Skin of body (tissue), 3 donors: ENCODE measurements at places on chromosomes 1 and 21.

DNA sequence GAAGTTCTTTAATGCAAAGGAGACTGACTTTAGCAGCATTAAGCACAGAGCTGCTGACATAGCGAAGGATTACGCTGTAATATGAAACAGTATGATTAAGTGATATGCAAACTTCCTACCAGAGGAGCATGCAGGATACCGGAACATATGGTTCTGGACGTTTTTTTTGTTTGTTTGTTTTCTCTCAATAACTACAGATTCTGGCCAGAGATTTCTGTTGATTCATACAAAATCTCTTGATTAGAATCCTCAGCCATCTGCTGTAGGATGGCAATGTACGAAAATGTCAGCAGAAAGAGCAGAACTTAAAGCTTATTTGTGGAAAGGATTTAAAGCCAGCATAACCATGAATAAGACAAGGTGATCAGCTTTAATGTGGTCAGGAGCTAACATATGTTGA, 970.7 kb downstream of the KCNT2 start:
- DNase-seq = no peak

GRCh38 chr1:84031802-84032327, 32.9 kb upstream of the TTLL7 start:
- no peak for DNase-seq

GRCh38 chr1:184161071-184161698, 109.7 kb downstream of the TSEN15 start:
- DNase-seq = peak; percentile 14

DNA sequence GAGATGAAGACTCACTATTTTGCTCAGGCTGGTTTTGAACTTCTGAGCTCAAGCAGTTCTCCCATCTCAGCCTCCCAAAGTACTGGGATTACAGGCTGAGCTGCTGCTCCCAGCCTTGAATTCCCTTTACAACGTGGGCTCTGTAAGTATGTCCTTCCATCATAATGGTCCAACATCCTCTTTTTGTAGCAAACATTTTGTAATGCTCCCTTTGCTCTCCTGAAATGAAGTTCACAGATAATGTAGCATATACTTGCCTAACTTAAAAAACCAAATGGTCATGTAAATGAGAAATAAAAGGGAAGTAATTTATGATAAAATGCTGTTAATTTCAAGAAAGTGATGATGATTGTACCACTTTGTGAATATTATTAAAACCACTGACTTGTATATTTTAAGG, 30.5 kb upstream of the THEM4 start:
- no peak for DNase-seq

- no peak for DNase-seq
Observed at GRCh38 chr1:31259746-31260145, 20.1 kb upstream of the NKAIN1 start.

DNA sequence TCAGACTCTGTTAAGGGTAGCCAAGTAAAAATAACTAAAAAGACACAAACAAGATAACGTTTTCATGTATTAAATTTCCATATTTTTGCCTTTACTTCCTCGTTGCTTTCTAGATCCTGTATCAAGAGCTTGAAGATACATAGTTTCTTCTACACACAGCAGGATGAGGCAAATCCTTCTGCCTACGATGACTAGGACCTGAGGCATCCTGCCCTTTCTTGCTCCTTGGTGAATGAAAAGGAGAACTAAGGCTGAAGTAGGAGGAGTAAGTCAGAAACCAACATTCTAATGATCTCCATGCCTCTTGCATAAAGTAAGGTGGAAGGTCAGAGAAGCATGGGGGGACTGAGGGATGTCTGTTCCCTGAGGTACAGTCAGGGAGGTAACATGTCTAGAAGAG, 102.6 kb downstream of the GPATCH2 start:
- DNase-seq = no peak

DNA sequence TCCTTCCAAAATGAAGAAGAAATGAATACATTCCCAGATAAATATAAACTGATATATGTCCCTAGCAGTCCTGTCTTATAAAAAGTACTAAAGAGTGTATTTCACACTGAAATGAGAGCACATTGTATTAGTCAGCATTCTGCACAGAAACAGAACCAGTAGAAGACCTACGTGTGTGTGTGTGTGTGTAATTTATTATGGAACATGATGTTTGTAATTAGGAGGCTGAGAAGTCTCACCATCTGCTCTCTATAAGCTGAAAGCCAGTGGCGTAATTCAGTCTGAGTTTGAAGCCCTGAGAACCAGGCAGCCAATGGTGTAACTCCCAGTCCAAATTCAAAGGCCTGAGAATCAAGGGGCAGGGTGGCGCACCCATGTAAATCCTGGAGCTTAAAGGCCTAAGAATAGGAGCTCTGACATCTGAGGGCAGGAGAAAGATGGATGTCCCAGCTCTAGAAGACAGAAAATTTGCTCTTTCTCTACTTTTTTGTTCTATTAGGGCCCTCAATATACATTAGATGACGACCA, 146.5 kb upstream of the LYPLAL1 start:
- no peak for DNase-seq

GRCh38 chr1:5818755-5819154, 173.5 kb downstream of the NPHP4 start:
- DNase-seq = no peak

DNA sequence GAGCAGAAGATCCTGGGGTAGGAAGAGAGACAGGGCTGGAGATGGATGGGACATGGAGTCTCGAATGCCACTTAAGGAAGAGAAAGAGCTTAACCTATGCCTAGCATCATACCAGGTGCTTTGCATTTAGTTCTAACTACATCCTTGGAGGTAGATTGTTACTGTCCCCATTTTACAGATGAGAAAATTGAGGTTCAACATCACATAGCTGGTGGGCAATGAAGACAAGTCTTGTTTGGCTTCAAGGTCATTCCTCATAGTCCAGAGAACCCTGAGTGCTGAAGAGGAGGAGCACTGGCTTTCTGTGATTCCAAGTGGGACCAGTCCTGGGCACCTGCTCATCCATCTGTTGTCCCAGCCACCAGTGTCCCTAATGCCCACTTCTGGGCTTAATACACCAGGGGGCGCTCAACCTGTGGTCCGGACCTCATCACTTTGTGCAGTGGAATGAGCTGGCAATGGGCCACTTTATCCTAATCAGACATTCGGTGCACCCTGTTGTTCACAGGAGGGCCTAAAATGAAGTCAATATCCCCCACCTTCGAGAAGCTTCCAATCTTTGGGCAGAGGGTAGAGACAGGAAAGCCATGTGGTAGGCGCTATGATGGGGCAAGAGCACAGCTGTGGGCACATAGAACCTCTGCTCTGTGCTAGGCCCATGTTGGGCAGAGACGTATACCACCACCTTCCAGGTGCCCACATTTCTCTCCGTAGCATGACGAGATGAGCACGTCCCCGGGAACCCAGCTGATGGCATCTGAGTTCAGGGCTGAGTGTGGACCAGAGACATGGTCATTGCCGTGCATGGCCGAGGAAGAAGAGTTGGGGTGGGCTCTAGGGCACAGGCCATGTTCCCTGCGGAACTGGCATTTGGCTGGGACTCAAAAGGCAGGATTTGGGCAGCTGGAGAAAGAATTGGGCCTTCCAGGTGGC, 9.2 kb downstream of the RPS6KA1 start:
- DNase-seq = no peak

GRCh38 chr1:30683699-30684098, 39.7 kb downstream of the MATN1 start:
- no peak for DNase-seq

GRCh38 chr21:28671549-28672195, 321.0 kb downstream of the LTN1 start:
- DNase-seq = peak; percentile 43

DNA sequence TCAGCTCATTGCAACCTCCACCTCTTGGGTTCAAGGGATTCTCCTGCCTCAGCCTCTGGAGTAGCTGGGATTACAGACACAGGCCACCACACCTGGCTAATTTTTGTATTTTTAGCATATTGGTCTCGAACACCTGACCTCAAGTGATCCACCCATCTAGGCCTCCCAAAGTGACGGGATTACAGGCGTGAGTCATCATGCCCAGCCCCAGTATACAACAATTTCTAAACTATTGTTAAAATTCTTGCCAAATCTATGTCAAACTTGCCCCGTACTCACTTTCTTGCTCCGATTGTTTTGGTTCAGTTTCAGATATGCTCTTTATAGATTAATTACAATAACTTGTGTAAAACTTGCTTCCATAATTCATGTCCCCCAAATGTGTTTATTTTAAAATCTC, 4.1 kb downstream of the RGS18 start:
- no peak for DNase-seq

GRCh38 chr1:197137322-197137721, 9.1 kb downstream of the ASPM start:
- DNase-seq = no peak

DNA sequence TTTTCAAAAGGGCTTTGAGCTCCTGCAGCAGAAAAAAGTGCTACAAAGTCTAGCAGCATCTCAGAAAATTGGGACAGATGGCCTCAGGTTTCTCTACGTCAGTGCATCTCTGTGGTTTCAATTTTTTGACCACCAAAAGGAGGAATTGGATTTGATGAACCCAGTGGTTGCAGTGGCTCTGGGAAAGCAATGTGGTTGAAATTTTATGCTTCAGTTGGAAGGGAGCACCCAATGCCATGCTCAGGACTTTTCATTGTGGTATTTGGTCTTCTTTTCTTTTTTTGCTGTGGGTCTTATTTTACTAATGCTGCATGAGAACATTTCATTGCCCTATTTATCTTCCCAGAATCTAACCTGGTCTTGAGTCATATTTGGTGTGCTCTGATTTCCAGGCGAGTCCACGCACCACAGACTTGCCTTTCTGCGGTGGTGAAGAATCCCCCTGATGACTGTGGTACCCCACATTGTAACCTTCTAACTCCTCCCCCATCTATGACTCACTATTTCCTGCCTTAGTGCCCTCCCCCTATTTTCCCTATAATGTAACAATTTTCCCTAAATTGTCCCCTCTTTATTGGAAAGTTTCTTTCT, 56.7 kb downstream of the S1PR1 start:
- no peak for DNase-seq

DNA sequence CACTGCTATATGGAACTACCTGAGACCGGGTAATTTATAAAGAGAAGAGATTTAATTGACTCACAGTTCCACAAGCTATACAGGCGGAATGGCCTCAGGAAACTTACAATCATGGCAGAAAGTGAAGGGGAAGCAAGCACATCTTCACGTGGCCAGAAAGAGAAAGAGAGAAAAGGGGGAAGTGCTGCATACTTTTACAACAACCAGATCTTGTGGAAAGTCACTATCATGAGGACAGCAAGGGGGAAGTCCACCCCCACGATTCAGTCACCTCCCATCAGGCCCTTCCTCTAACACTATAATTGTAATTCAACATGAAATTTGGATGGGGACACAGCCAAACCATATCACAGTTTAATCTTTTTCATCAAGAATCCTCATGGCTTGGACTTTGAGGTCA, 339.2 kb upstream of the AJAP1 start:
- DNase-seq = no peak

GRCh38 chr1:219324629-219325367, 151.1 kb downstream of the LYPLAL1 start:
- peak; percentile 78 for DNase-seq

DNA sequence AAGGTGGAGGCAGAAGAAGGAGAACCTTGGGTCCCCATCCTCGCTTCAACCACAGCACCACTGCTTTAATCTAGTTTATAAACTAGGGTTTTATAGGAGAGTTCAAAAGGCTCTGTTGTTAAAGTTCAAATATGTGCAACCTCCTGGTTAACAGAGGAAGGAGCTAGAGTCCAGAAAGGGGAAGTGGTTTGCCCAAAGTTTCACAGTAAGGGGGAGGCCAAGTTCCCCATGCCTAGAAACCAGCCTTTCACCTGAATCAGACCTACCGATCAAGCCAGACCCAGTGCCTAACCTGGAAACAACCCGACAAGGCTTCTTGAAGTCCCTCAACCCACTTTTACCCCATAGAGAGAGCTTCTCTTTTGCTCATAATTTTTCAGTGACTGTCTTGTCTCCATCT, 106.5 kb downstream of the PLPP3 start:
- DNase-seq = no peak

- DNase-seq = peak; percentile 12
Observed at GRCh38 chr1:100360790-100361510, 8.6 kb downstream of the CDC14A start.

GRCh38 chr1:59177756-59178155, 119.1 kb upstream of the FGGY start:
- no peak for DNase-seq

DNA sequence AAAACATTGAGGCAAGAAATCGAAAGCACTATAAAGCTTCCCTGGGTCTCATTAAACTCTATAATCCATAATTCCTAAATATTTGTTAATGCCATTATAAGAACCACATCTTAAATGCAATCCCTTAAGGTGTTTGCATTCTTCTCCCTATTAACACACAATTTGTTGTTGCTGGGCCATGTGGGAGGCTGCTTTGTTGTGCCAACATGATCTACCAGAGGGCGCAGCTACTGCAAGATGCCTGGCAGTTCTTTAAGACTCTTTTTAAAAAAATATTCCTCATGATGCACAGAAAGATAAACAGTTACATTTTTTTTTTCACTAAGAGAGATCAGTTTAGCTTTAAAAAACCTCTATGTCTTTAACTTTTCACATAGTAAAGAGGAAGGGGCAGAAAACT, 39.0 kb upstream of the BCAS2 start:
- no peak for DNase-seq

DNA sequence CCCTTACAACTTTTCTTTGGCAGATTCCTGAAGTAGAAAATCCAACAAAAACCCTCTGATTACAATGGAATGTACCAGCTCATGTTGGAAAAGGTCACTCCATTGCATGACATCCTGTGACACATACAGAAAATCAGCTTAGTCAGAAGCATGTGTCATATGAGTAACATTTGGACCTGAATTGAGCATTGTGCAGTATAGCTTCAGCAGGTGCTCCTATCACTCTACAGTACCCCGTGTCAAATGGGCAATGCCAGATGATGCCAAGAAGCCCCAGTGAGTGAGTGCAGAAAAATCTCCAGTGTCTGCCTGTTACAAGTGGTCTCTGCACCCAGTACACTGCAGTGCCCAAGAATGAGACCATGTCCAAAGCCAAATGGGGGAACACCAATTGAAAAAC, 129.7 kb upstream of the RUNX1 start:
- peak; percentile 7 for DNase-seq

DNA sequence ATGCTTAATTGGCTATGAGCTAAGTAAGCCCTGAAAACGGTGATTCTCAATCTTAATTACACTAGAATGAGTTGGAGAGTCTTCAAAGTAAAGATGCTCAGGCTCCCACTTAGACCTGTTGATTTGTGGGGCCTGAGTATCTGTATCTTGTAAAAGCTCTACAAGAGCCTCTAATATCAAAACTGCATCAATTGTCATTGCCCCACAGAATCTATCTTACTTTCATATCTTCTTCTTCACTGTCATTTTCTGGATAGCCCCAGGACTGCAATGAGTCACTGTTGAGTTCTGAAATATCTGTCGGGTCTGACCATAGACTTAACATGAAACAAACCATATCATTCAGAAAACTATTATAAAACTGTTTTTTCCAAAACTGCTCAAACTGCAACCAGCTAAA, 102.8 kb upstream of the SERTAD4 start:
- no peak for DNase-seq
